ENCODE measurements at places on chromosomes 11 and 22. TPM values are rescaled to one million over a fixed set of nuclear protein-coding genes. Genes with fewer than 3 reads are reported as not detected.

Gene MYBPC3
- 0.67 TPM for polyA plus RNA-seq

Gene BEST1
- polyA plus RNA-seq, result 2.4 TPM

Gene OR52N4
- not detected for polyA plus RNA-seq

Gene FAM83F
- 0.03 TPM for polyA plus RNA-seq

Gene OLFML1
- 52.2 TPM for polyA plus RNA-seq

Gene ANO5
- 11.2 TPM for polyA plus RNA-seq

Gene DNAJC24
- polyA plus RNA-seq, result 18.5 TPM

Gene GRAP2
- polyA plus RNA-seq, result 3.1 TPM

Gene APOL5
- 2.2 TPM for polyA plus RNA-seq

Gene SLC25A18
- polyA plus RNA-seq, result 0.53 TPM

Gene RIMBP3C
- 0.19 TPM for polyA plus RNA-seq

Gene TTLL12
- 24.6 TPM for polyA plus RNA-seq

Gene SLC6A5
- polyA plus RNA-seq, result not detected

Gene TRPM5
- not detected for polyA plus RNA-seq

Gene MS4A7
- polyA plus RNA-seq, result 17.1 TPM

Gene KIAA1671
- polyA plus RNA-seq, result 29.2 TPM

Gene GRM5
- not detected for polyA plus RNA-seq

Gene NDUFS8
- polyA plus RNA-seq, result 72.7 TPM

Gene MUC5AC
- not detected for polyA plus RNA-seq

Gene CNGA4
- not detected for polyA plus RNA-seq

Gene SPDYC
- polyA plus RNA-seq, result not detected

Gene PSMC3
- polyA plus RNA-seq, result 133 TPM

Gene OR52B6
- not detected for polyA plus RNA-seq

Gene CACNA1I
- 0.09 TPM for polyA plus RNA-seq

Gene CFAP300
- polyA plus RNA-seq, result 2.5 TPM

Gene PIH1D2
- 0.72 TPM for polyA plus RNA-seq

Gene ANO9
- polyA plus RNA-seq, result 0.29 TPM

Gene GPR83
- 0.05 TPM for polyA plus RNA-seq

Gene PGA4
- 0.76 TPM for polyA plus RNA-seq

Gene MMP27
- 0.48 TPM for polyA plus RNA-seq

Gene OR10A5
- polyA plus RNA-seq, result not detected

Gene MED19
- 14.4 TPM for polyA plus RNA-seq

Gene CASP1
- 6.7 TPM for polyA plus RNA-seq

Gene TUB
- 10.2 TPM for polyA plus RNA-seq

Gene MS4A15
- not detected for polyA plus RNA-seq

Gene TCN2
- polyA plus RNA-seq, result 6.8 TPM

Gene BTG4
- polyA plus RNA-seq, result not detected

Gene ACRV1
- polyA plus RNA-seq, result not detected
